ENCODE measurements at places on chromosomes 1 and 21. TPM values are rescaled to one million over a fixed set of nuclear protein-coding genes. Genes with fewer than 3 reads are reported as not detected.

Gene VWA5B1
- 0.14 TPM for polyA plus RNA-seq

Gene BSND
- 0.08 TPM for polyA plus RNA-seq

Gene FAM163A
- polyA plus RNA-seq = 0.46 TPM

Gene SLFNL1
- polyA plus RNA-seq = 0.27 TPM

Gene CCDC17
- 0.10 TPM for polyA plus RNA-seq

Gene MCOLN3
- polyA plus RNA-seq = 3.2 TPM

Gene SPRR3
- not detected for polyA plus RNA-seq

Gene SH3D21
- polyA plus RNA-seq = 1.6 TPM

Gene KCNJ15
- polyA plus RNA-seq = 0.73 TPM

Gene TTC22
- polyA plus RNA-seq = 1.4 TPM

Gene BROX
- polyA plus RNA-seq = 13.8 TPM

Gene HES4
- 4.9 TPM for polyA plus RNA-seq

Gene NR0B2
- 28.6 TPM for polyA plus RNA-seq

Gene TSPEAR
- 2.4 TPM for polyA plus RNA-seq

Gene OR2L2
- polyA plus RNA-seq = not detected

Gene TNN
- polyA plus RNA-seq = not detected

Gene HPCA
- 75.9 TPM for polyA plus RNA-seq

Gene NEK2
- 24.4 TPM for polyA plus RNA-seq

Gene EPHA2
- polyA plus RNA-seq = 2.6 TPM

Gene VANGL1
- 10.8 TPM for polyA plus RNA-seq

Gene GJA8
- not detected for polyA plus RNA-seq

Gene TRIM58
- 0.19 TPM for polyA plus RNA-seq

Gene OR10Z1
- not detected for polyA plus RNA-seq

Gene ORC1
- polyA plus RNA-seq = 8.3 TPM

Gene CNR2
- polyA plus RNA-seq = not detected

Gene ARTN
- polyA plus RNA-seq = 1.2 TPM

Gene PLA2G2A
- not detected for polyA plus RNA-seq

Gene EIF3I
- 343 TPM for polyA plus RNA-seq

Gene CLCNKA
- 0.17 TPM for polyA plus RNA-seq

Gene KLHDC7A
- 0.25 TPM for polyA plus RNA-seq

Gene LPAR3
- polyA plus RNA-seq = 0.83 TPM

Gene PRAMEF8
- polyA plus RNA-seq = not detected

Gene FCGR1A
- 4.6 TPM for polyA plus RNA-seq

Gene LRRC53
- not detected for polyA plus RNA-seq

Gene USP48
- polyA plus RNA-seq = 26.9 TPM
